Heart right ventricle (tissue), 16 donors: ENCODE measurements at places on chromosomes 6 and 20. TPM values are rescaled to one million over a fixed set of nuclear protein-coding genes. Genes with fewer than 3 reads are reported as not detected.

DNA sequence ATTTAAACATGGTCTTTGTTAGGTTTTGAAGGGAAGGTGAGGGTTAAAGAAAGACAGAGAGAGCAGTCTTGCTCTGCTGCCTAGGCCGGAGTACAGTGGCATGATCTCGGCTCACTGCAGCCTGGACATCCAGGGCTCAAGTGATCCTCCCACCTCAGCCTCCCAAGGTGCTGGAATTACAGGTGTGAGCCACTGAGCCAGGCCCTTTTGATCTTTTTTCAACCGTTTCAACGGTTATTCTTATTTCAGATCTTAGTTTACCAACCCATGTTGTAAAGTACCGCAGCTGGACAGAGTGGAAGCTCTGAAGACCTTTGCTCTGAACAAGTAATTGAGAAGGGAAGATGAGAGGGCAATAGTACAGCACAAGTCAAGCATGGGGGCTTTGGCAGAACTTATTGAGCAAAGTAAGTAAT is 1.2 kb upstream of the SRPK1 start:
- H3K27me3 ChIP-seq, result no peaks in the 10 kb centered on the region
- no peak overlapping the region for H3K4me3 ChIP-seq
- DNase-seq, result no peak
- H3K36me3 ChIP-seq, result no peaks in the 10 kb centered on the region
- H3K4me1 ChIP-seq, result peaks cover 5% of the 10 kb centered on the region

DNA sequence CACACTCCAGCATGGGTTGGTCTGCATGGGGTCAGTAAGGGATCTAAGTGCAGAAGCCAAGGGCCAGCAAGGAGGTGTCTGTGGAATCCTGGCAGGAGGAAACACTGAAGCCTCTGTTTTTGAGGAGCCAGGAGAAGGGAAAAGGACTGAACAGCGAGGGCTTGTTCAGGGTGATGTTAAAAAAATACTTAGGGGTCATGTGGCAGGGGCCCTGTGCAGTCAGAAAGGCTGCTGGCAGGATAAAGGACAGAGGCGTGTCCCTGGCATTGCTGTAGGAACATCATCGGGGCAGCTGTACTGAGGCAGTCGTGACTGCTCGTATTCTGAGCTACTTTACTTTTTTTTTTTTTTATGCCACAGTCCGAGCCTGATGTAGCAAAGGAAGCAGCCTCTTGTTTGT is 127.1 kb upstream of the ZFP64 start:
- no peak overlapping the region for H3K27ac ChIP-seq
- no peaks in the 10 kb centered on the region for H3K36me3 ChIP-seq
- no peak overlapping the region for H3K4me3 ChIP-seq
- H3K4me1 ChIP-seq, result no peaks in the 10 kb centered on the region
- peaks cover 2% of the 10 kb centered on the region for H3K27me3 ChIP-seq
- DNase-seq, result no peak

Gene VPS52
- total RNA-seq, result 33.9 TPM

- peaks cover 38% of the 10 kb centered on the region for H3K4me1 ChIP-seq
- no peaks in the 10 kb centered on the region for H3K27me3 ChIP-seq
- peak overlapping the region; percentile 62 for H3K27ac ChIP-seq
- DNase-seq, result no peak
- H3K4me3 ChIP-seq, result no peak overlapping the region
Measured at GRCh38 chr20:25289886-25290597, 42.2 kb downstream of the PYGB start.

Gene JPH2
- 215 TPM for total RNA-seq

Gene PABPC1L
- total RNA-seq, result 0.89 TPM

DNA sequence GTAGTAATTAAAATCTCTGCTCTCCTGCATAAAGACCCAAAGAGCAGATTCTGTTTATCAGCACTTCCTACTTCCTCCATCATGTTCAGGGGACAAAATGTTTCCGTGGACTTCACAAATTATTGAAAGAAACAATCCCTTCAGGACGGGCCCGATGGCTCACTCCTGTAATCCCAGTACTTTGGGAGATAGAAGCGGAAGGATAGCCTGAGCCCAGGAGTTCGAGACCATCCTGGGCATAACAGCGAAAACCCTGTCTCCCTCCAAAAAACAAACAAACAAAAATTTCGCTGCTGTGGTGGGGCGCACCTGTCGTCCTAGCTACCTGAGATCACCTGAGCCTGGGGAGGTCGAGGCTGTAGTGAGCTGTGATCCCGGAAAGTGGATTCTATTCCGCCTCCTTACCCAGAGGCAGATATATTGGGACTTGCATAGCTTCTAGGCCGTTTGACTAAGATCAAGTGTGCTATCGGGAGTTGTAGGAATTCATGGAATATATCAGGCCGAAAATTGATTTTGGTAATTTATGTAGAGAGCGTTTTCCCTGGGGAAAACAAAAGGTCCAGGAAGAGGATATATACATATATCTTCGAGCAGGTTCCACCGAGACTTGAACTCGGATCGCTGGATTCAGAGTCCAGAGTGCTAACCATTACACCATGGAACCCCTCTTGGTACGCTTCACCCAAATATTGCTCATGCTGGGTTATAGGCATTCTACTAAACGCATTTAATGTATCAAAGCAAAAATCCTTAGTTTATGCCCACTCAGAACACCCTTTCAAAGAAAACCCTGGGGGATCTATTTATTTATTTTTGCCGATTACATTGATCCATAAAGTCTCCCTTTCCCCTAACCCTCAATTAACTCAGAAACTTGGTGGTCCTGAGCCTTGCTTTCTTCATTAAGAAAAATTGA is 74.5 kb upstream of the ZNF184 start:
- H3K4me1 ChIP-seq, result no peaks in the 10 kb centered on the region
- H3K27ac ChIP-seq, result no peak overlapping the region
- H3K4me3 ChIP-seq, result no peak overlapping the region

DNA sequence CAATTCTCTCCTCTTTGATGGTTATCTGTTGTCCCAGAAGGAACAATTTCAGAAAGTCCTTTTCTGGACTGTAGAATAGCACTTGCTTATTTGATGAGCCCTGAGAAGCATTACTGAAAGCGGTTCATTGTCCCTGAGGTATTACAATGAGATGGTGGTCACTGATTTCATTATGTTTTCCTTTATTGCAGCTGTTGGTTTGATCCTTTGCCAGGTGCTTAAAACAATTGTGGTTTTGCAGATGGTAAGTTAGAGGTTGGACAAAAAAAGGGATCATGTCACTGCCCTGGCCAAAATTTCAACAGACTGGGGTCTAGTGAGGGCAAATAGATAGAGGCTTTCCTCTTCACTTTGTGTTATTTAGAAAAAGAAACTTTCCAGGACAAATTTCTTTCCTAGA is 61.9 kb downstream of the ESR1 start:
- H3K27ac ChIP-seq, result no peak overlapping the region
- H3K4me1 ChIP-seq, result no peaks in the 10 kb centered on the region

DNA sequence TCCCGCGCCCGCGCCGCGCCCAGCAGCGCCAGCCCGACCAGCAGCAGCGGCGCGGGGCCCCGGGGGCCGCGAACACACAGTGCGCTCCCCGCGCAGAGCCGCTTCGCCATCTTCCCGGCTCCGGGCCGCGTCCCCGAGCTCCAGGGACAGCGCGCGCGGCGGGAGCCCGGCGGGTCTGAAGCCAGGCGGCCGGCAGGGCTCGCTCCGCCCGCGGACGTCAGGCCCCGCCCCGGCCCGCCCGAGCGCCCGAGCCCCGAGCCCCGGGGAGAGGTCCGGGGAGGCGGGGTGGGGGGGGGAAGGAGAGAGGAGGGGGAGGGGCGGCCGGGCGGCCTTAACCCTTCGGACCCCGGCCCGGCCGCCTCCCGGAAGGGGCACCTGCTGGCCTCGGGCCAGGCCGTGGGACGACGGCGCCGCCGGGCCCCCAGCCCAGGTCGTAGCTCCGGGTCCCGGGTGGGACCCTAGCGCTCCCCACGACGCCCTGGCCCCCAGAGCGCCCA is at the start of gene LAMA5:
TSS of gene LAMA5 (minus strand) at position 177 of the 497 bp plus-strand sequence. CDS start at position 110, 67 bp downstream.
- peaks cover 55% of the 10 kb centered on the region for H3K27me3 ChIP-seq
- peaks cover 67% of the 10 kb centered on the region for H3K4me1 ChIP-seq
- peak within 1 kb of the TSS; percentile 94 for H3K27ac ChIP-seq
- H3K4me3 ChIP-seq, result peak within 1 kb of the TSS; percentile 93
- no peak for DNase-seq

DNA sequence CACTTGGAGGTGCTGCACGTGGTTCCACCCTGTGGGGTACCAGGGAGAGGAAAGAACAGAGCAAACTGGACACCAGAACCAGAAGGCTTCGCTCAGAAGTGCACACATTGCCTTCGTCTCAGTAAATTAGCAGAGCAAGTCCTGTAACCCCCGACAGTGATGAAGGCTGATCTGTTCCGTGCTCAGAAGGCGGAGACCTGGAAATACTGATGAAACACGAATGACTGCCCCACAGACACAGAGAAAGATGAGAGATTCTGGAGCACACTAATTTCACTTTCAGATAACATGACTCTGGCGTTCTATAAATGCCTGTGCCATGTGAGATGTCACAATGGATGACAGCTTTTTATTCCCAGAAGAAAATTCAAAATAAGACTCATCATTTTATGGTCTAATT is 44.2 kb upstream of the CCR6 start:
- no peak overlapping the region for H3K27ac ChIP-seq
- no peak for DNase-seq
- no peak overlapping the region for H3K4me3 ChIP-seq

DNA sequence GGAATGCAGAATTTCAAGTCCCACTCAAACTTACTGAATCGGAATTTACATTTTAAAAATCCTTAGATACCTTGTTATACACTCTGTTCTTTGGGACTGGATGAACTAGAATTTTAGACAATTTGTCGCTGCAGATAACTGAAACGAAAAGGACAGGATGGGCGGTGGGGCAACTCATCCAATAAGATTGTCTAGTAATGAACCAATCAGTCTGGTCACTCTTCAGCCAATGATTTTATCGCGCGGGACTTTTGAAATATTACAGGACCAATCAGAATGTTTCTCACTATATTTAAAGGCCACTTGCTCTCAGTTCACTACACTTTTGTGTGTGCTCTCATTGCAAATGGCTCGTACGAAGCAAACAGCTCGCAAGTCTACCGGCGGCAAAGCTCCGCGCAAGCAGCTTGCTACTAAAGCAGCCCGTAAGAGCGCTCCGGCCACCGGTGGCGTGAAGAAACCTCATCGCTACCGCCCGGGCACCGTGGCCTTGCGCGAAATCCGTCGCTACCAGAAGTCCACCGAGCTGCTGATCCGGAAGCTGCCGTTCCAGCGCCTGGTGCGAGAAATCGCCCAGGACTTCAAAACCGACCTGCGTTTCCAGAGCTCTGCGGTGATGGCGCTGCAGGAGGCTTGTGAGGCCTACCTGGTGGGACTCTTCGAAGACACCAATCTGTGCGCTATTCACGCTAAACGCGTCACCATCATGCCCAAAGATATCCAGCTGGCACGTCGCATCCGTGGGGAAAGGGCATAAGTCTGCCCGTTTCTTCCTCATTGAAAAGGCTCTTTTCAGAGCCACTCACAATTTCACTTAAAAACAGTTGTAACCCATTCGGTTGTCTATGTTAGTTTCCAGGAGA is 41.9 kb upstream of the HFE start:
- no peaks in the 10 kb centered on the region for H3K27me3 ChIP-seq
- peak; percentile 31 for DNase-seq
- H3K27ac ChIP-seq, result peak overlapping the region; percentile 90
- H3K36me3 ChIP-seq, result no peaks in the 10 kb centered on the region
- peak overlapping the region; percentile 42 for H3K4me3 ChIP-seq

DNA sequence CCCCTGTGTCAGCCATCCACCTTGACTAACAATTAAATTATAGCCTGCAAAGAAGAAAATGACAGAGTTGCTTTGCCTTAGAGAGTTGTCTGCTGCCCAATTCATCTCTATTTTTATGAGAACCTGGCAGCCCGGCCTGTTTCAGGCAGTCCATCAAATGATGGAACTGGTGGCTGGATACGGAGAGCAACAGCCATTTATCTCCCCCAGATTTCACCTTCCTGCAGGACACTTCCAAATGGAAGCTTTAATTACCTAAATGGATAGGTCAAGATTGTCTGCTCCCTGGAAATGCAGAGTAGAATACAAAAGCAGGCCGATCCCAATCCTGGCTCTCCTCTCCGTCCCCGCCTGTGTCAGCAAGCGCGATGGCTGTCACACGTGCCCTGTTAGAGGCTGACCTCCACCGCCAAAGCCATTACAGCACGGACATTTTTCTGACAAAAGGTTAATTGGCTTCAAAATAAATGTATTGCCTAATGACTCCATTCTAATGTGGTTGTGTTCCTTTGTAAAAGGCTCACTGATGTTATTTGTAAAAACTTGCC is 86.7 kb downstream of the PACRG start:
- no peaks in the 10 kb centered on the region for H3K4me1 ChIP-seq
- H3K27me3 ChIP-seq, result no peaks in the 10 kb centered on the region
- no peaks in the 10 kb centered on the region for H3K36me3 ChIP-seq

GRCh38 chr20:63202811-63203526 is 13.0 kb downstream of the YTHDF1 start:
- H3K4me1 ChIP-seq, result peaks cover 30% of the 10 kb centered on the region
- H3K36me3 ChIP-seq, result peaks cover 96% of the 10 kb centered on the region
- H3K27ac ChIP-seq, result no peak overlapping the region
- no peak overlapping the region for H3K4me3 ChIP-seq

DNA sequence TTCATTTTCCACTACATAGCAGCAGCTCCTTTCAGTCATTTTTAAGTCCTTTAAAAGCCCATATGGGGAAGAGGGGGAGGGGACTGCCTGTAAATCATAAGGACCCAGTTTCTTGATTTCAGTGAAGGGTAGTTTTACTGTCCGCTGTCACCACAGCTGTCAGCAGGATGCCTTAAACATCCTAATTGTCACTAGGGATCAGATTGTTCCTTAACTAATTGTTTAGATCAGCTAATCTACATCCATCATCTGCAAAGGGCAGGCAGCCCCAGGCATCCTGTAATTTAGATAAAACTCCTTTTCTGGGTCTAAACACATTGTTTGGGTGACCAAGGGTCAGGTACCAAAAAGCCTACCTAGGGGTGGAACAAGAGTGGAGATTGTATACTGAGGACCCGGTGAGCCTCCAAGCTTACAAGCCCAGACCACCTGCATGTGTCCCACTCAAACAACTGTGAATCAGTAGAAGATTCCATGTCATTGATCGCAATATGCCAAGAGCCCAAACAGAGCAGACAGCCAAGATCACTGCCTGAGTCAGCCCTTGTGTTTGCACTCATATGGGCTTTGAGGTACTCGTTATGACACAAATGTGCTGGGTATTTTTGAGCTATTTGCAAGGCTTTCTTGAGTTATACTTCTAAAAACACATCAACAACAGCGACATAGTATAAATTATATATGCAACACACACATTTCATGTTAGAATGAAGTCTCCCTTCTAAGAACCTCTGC is 198.7 kb upstream of the CEP162 start:
- H3K27me3 ChIP-seq, result no peaks in the 10 kb centered on the region
- H3K4me1 ChIP-seq, result no peaks in the 10 kb centered on the region
- DNase-seq, result no peak
- H3K4me3 ChIP-seq, result no peak overlapping the region

DNA sequence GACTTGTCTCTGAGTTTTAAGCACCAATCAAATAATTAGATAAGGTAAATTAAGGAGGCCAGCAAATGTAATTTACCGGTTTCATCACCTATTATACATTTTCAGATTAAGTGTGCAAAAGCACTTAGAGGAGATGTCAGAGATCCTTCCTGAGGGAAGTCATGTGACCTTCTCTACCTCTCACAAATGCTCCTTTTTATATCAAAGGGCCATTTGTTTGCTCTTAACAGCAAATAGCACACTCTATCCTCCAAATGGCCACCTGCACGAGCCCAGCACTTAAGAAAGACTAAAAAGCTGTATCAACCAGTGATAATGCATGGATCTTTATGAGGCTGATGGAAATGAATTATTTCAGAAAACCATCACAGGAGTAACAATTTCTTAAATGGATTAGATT is 149.4 kb downstream of the ELOVL4 start:
- no peak for DNase-seq
- no peaks in the 10 kb centered on the region for H3K36me3 ChIP-seq
- no peaks in the 10 kb centered on the region for H3K27me3 ChIP-seq
- H3K4me3 ChIP-seq, result no peak overlapping the region
